Fibroblast of skin of scalp (primary cell): ENCODE measurements at places on chromosomes 4 and X.

- no peak for DNase-seq
Measured at GRCh38 chr4:152992027-152992426, 55.9 kb downstream of the FHDC1 start.

DNA sequence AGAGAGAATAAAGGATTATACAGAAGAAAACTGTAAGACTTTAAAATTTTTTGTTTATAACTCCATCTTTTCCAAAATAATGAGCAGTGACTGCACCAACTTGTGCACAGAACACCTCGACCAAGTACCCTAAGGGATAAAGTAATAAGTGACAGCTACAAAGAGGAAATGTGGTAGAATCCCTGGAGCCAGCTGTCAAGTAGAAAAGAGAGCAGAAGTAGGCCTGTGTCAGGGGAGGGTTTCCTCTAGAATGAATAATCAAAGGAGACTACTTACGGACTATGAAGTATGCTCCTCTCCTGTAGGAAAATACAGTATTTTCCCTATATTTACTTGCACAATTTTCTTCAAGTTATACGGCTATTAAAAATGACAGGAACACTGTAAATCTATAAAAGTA lies 1.2 kb downstream of the EIF1AX start:
- DNase-seq: no peak

- no peak for DNase-seq
Measured at GRCh38 chr4:131302108-131302507, 1847.0 kb upstream of the PCDH10 start.

DNA sequence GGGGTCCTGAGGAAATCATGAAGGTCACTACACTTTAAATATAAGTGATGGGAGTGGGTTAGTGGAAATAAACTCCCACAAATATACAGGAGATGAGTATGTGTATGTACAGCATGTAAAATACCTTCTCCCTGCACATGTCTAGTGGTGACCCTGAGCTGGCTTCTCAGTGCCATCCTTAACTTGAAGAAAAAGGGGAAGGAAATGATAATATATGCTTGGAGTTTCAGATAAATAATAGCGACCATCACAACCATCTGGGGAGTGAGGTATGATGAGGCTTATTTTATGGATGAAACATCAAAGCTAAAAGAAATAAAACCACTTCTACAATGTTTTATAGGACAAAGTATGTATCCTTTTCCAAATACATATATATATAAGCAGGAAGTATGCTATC lies 41.0 kb upstream of the SORBS2 start:
- no peak for DNase-seq

- no peak for DNase-seq
Measured at GRCh38 chr4:7974425-7974824, 34.8 kb upstream of the AFAP1 start.

- peak; percentile 38 for DNase-seq
Measured at GRCh38 chr4:10175626-10176025, 59.0 kb upstream of the WDR1 start.

- DNase-seq: peak; percentile 81
Measured at GRCh38 chr4:156377036-156377710, 423.5 kb upstream of the CTSO start.
